ENCODE measurements at places on chromosomes 1 and 21.

GRCh38 chr1:197017558-197018146, 40.3 kb downstream of the CFHR5 start:
- DNase-seq: no peak

- DNase-seq: no peak
These were observed 116.3 kb upstream of the CACYBP start for GRCh38 chr1:174883409-174883808.

GRCh38 chr1:44670751-44671640, 3.3 kb downstream of the TMEM53 start:
- DNase-seq: no peak

- no peak for DNase-seq
These were observed 5.6 kb downstream of the NCDN start for GRCh38 chr1:35563166-35563565.

GRCh38 chr1:46520063-46520911, 30.7 kb downstream of the DMBX1 start:
- no peak for DNase-seq
